Fibroblast of lung (primary cell): ENCODE measurements at places on chromosomes 5 and 9. TPM values are rescaled to one million over a fixed set of nuclear protein-coding genes. Genes with fewer than 3 reads are reported as not detected.

DNA sequence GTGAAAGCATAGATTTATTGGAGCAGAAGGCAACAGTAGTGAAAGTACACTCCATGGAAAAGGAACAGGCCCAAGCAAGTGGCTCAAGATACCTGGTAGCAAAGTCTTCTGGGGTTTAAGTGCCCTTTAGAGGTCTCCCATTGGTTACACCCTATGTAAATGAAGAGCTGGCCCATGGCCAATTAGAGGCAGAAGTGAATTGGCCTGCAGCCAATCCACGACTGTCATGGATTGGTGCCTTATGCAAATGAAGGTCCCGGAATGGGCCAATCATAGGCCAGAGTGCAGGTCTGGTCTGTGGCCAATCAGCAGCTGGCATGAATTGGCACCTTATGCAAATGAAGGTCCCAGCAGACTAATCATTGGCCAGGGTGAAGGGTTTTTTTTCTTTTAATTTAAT, 64.2 kb upstream of the PCSK5 start:
- no peak for DNase-seq

GRCh38 chr9:133770076-133770777, 32.1 kb upstream of the SARDH start:
- DNase-seq = no peak

DNA sequence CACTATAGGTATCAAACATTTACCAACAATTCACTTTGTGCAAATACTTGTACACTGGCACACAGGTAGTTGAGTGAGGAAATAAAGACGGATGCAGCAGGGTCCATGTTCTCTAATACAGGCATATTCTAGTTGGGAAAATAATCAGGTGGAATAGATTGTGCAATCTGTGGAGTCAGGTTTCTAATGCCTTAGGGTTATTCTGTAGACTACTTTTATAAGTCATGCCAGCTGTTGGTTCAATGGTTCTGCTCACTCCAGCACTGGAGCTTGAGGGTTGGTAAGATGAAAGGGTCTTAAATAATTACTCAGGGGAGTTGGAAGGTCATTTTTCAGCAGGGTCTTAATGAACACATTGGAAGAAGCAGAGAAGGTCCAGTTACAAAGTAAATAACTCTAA, 690.3 kb upstream of the DMAC1 start:
- DNase-seq = no peak

DNA sequence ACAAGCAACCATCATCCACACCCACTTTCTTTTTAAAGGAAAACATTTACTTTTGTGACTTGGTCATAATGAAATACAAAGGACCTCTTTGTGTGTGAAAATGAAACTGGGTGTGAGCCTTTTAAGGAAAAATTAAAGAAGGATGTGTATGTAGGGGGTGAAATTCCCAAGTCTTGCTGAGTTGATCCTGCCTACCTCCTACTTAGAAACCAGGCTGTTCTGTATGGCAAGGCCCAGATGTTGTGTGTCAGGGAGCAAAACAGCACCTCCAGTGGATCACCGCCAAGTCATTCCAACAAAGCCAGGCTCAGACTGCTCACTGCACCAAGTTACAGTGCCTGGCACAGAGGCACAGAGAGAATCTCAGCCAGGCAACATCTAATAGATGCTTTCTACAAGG, 198.5 kb upstream of the FBN2 start:
- DNase-seq = peak; percentile 43

DNA sequence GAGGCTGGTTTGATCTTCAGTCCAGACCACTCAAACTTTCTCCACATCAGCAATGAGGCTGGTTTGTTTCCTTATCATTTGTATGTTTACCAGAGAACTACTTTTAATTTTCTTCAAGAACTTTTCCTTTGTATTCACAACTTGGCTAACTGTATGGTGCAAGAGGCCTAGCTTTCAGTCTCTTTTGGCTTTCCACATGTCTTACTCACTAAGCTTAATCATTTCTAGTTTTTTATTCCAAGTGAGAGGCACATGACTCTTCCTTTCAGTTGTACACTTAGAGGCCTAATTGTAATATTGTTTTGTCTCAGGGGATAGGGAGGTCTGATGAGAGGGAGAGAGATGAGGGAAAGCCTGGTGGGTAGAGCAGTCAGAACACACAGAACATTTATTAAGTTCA, 554.0 kb upstream of the ARRDC3 start:
- DNase-seq = peak; percentile 19

DNA sequence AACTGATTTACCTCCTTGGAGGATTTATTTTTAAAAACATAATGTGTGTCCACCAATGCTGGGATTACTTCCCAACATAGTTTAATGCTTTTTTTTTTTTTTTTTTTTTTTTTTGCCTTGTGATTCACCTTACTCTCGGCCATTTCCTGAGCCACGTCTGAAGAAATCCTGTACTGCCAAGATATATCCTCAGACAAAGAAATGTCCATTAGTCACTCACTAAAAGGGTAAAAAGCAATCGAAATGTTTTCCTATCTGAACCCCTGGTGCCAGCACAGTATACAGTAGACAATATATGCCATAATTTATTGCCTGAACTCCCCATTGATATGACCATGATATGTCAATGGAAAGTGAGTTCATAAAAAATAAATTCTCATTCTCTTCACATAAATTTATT, 344.1 kb downstream of the BNC2 start:
- DNase-seq = no peak

GRCh38 chr5:180626661-180627385, 22.6 kb downstream of the FLT4 start:
- no peak for DNase-seq

DNA sequence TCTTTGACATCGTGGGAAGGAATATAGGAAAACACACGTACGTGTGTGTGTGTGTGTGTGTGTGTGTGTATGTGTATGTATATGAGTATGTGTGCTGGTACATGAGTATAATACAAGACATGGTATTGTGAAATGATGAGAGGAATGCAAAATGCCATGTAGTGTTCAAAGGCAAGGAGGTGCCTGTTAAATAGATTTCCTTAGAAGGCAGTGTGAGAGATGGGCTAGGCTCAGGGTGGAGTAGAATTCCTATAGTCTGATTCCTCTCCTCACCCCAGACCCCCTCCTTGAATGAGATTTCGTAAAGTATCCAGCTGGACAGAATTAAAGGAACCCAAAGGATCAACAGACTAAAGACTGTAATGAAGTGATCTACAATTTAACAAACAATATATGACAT, 11.1 kb downstream of the GPR21 start:
- peak; percentile 81 for DNase-seq

DNA sequence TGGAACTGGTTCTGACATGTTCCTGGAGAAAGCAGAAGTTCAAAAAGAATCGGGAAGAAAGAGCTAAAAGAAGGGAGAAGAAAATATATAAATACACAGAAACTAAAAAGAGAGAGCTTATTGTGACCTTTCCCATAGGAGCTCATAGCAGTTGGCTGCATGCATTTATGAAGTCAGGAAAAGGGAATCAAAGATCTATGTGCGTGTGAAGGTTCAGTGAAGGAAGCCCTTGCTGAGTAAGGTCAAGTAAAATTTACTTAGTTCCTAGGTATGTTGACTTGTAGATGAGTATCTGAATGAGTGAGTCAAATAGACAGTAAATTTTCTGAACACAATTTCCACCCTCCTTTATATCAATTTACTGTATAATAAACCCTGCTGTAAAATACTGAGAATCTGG, 632.5 kb downstream of the SLCO4C1 start:
- no peak for DNase-seq

TLX3 gene
- not detected in 2 replicates for total RNA-seq

NR2F1-AS1 gene
- 33.6 and 44.6 TPM in 2 replicates for total RNA-seq

SLC25A2 gene
- 0.66 TPM in 1 of 2 replicates, not detected in the other for total RNA-seq

TXNDC8 gene
- total RNA-seq = not detected in 2 replicates

TMOD1 gene
- total RNA-seq = 2.6 and 4.0 TPM in 2 replicates

TMEM171 gene
- total RNA-seq = under 0.01 and 0.83 TPM in 2 replicates

PHYHD1 gene
- total RNA-seq = 12.3 and 20.0 TPM in 2 replicates

HSPB3 gene
- total RNA-seq = 0.77 and 21.1 TPM in 2 replicates
